Psoas muscle (tissue), 8 donors: ENCODE measurements at places on chromosomes 7 and 10. TPM values are rescaled to one million over a fixed set of nuclear protein-coding genes. Genes with fewer than 3 reads are reported as not detected.

- DNase-seq = no peak
Observed at GRCh38 chr10:68790476-68790875, 36.9 kb upstream of the STOX1 start.

CFAP46 gene
- polyA plus RNA-seq = 25.4 TPM

GRCh38 chr10:71750124-71750841, 23.0 kb downstream of the VSIR start:
- no peak for DNase-seq

- no peak for DNase-seq
Observed at GRCh38 chr10:93873420-93874115, 20.2 kb upstream of the SLC35G1 start.

- DNase-seq = no peak
Observed at GRCh38 chr7:116535416-116535815, 10.6 kb downstream of the CAV1 start.
